HFFc6 (cell line): ENCODE measurements at places on chromosomes 5 and 9. TPM values are rescaled to one million over a fixed set of nuclear protein-coding genes. Genes with fewer than 3 reads are reported as not detected.

- DNase-seq, result no peak
- no peak overlapping the region for H3K27ac ChIP-seq
- no peaks in the 10 kb centered on the region for H3K36me3 ChIP-seq
- H3K4me3 ChIP-seq, result no peak overlapping the region
Observed at GRCh38 chr9:101242651-101243050, 142.2 kb downstream of the BAAT start.

DNA sequence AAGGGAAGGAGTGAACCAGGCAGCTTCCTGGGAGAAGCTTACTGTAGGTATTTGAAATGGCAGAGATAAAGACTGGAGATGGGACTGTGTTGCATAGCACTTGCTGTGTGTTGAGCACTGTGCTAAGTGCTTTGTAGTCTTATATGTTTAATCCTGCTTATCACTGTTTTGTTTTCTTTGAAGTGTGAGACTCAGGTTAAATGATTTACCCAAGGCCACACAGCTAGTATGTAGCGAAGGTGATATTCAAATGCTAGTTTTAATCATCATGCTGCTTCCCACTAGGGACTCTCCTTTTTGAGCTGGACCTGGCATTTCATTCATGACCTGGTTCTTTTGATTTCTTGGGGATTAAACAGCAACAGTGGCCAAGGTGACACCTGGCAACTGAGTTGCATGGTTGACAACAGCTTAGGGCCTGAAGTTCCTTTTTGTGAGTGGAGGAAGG, 35.3 kb upstream of the SPRY4 start:
- peak overlapping the region; percentile 67 for H3K27ac ChIP-seq
- no peak for DNase-seq
- H3K4me1 ChIP-seq, result peaks cover 68% of the 10 kb centered on the region
- H3K27me3 ChIP-seq, result no peaks in the 10 kb centered on the region; the same call in 1 of the 2 replicates
- H3K4me3 ChIP-seq, result peak overlapping the region; percentile 56

GRCh38 chr5:62385131-62385530, 18.6 kb downstream of the DIMT1 start:
- peaks cover 10% of the 10 kb centered on the region for H3K4me1 ChIP-seq
- DNase-seq, result no peak
- H3K27me3 ChIP-seq, result no peaks in the 10 kb centered on the region
- peaks cover 20% of the 10 kb centered on the region for H3K36me3 ChIP-seq
- H3K27ac ChIP-seq, result peak overlapping the region; percentile 31; the same call in 1 of the 2 replicates

TAF11L5 gene
- total RNA-seq, result not detected in 3 replicates

DNA sequence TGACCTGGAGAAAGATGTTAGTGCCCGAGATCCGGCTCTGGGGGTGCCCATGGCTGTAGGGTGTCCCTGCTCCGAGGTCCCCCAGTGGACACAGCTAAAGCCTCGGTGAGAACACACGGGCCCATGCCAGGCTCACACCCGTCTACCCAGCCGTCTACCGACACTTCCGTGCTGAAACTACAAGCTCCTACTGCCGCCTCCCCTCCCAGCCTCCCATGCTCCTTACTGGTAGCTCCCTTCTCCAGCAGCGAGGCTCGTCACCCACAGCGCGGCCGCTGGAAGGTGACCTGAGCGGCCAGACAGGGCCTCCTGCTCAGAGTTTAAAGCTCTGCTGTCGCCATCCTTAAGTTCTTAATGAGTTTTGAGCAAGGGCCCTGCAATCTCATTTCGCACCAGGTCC, 33.2 kb upstream of the CLPTM1L start:
- no peak overlapping the region for H3K27ac ChIP-seq
- no peaks in the 10 kb centered on the region for H3K4me1 ChIP-seq
- H3K36me3 ChIP-seq, result no peaks in the 10 kb centered on the region
- no peak overlapping the region for H3K4me3 ChIP-seq

CCDC183 gene
- 0.27 to 0.28 TPM in 2 of 3 replicates, not detected in the other for total RNA-seq

XPA gene
- 6.5 to 9.5 TPM (median 6.6 TPM) in 3 replicates for total RNA-seq

PTGS1 gene
- 33.7 and 95.6 TPM in 2 replicates for total RNA-seq

- H3K4me3 ChIP-seq, result no peak overlapping the region
- H3K4me1 ChIP-seq, result peaks cover 62% of the 10 kb centered on the region
- peak; percentile 36 for DNase-seq
- peak overlapping the region; percentile 64 for H3K27ac ChIP-seq
Observed at GRCh38 chr9:92501671-92502393, 19.5 kb upstream of the ASPN start.

TXNDC8 gene
- total RNA-seq, result not detected in 3 replicates

DNA sequence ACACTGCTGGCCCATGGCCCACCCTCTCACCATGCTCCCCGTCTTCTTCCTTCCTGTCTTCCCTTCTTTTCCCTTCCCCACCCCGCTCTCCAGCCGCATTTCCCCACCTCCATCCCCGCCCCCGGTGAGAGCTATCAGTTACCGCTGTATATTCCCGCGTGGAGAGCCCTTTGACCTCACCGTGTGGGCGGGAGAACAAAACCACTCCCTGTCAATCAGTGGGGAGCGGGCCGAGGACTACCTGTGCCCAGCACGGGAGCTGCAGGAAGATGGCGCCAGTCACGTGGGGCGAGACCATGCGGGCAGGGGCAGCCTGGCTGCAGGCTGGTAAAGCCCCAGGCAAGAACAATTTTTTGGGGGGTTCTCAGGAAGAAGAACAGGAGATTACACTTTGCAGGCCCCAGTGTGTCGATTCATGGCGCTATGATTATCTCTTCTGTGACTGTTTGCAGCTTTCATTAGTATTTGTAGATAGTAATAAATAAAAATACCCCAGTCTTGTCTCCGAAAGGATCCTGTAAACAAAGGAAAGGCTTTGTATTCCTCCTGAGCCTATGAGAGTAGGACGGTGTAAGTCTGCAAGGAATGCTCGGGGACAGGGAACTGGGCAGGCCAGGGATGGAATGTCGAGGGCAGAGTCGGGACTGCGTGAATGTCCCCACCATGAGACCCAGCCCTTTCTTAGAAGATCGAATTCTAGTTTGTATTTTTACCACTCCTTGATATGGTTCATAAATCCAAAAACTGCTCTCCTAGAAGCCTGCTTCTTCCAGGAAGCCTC, 14.8 kb upstream of the DMRT1 start:
- no peak for DNase-seq
- no peak overlapping the region for H3K4me3 ChIP-seq
- H3K36me3 ChIP-seq, result no peaks in the 10 kb centered on the region
- no peak overlapping the region for H3K27ac ChIP-seq

- H3K4me3 ChIP-seq, result no peak overlapping the region
- no peak for DNase-seq
- H3K27ac ChIP-seq, result no peak overlapping the region
- peaks cover 1% of the 10 kb centered on the region; the same call in 1 of the 2 replicates for H3K27me3 ChIP-seq
Observed at GRCh38 chr5:158947846-158948245, 151.9 kb downstream of the EBF1 start.

SPATA31D4 gene
- total RNA-seq, result not detected in 3 replicates

DNA sequence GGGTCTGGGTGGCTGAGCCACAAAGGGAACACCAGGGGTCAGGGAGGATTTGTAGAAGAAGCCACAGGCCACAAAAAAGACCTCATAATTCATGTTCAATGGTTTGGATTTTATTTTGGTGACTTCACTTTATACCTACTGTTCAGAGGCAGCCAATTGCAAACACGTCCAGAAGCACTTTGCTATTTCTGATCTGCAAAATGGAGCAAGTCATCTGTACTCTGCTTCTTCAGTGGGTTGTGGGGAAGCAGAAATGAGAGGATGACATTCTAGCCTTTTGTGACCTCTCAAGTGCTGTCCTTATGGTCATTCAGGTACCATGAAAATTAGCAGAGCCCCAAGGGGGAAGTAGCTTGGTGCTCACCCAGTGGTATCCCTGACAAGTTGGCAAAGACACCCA, 2.5 kb upstream of the KCNIP1 start:
- no peak overlapping the region for H3K4me3 ChIP-seq
- H3K4me1 ChIP-seq, result no peaks in the 10 kb centered on the region
- H3K27me3 ChIP-seq, result peaks cover 28% of the 10 kb centered on the region
- no peak overlapping the region for H3K27ac ChIP-seq
- no peaks in the 10 kb centered on the region for H3K36me3 ChIP-seq

GRCh38 chr5:28156981-28157380, 1118.6 kb upstream of the CDH9 start:
- no peaks in the 10 kb centered on the region for H3K4me1 ChIP-seq
- H3K27ac ChIP-seq, result no peak overlapping the region
- DNase-seq, result no peak
- no peaks in the 10 kb centered on the region for H3K27me3 ChIP-seq
- H3K4me3 ChIP-seq, result no peak overlapping the region

PCDHA10 gene
- total RNA-seq, result not detected in 3 replicates

GRCh38 chr5:140800816-140801493, at the start of gene PCDHA3:
Gene PCDHA3, plus strand, starts transcription at chr5:140801057.
- H3K36me3 ChIP-seq, result 0 out of 2 replicates have a peak, but pooled peaks cover 6% of the 10 kb centered on the region
- H3K4me1 ChIP-seq, result no peaks in the 10 kb centered on the region

DNA sequence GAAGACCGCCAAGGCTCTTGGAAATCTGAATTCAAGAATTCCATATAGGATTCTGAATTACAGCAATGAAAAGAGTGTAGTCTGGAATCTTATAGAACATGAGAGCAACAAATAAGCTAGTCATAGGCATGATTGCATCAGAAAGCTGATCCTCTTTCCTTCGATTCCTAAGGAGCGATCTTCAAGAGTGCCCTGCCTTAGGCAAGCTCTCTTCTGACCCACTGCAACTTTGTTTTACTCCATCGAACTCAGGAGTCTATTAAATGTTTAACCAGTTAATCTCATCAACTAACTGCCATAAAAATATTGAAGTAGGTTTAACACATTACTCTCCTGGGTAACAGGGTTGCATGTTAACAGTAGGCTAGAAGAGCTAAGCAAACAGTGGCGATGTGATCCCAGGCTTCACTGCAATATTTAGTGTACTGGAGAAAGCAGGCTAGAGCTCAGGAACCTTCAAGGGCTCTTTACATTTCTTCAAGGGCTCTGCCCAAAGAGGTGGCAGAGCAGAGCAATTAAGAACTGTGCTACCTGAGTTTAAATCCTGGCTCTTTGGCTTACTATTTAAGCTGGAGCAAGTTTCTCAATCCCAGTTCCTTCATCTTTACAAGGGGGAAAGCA, 146.3 kb downstream of the RORB start:
- DNase-seq, result no peak
- H3K27me3 ChIP-seq, result no peaks in the 10 kb centered on the region
- H3K27ac ChIP-seq, result no peak overlapping the region
- H3K36me3 ChIP-seq, result no peaks in the 10 kb centered on the region

- no peaks in the 10 kb centered on the region for H3K4me1 ChIP-seq
- H3K4me3 ChIP-seq, result no peak overlapping the region
- no peak overlapping the region for H3K27ac ChIP-seq
- no peaks in the 10 kb centered on the region; the same call in 1 of the 2 replicates for H3K27me3 ChIP-seq
- no peak for DNase-seq
- H3K36me3 ChIP-seq, result no peaks in the 10 kb centered on the region
Observed at GRCh38 chr9:1267141-1267570, 217.0 kb downstream of the DMRT2 start.

DNA sequence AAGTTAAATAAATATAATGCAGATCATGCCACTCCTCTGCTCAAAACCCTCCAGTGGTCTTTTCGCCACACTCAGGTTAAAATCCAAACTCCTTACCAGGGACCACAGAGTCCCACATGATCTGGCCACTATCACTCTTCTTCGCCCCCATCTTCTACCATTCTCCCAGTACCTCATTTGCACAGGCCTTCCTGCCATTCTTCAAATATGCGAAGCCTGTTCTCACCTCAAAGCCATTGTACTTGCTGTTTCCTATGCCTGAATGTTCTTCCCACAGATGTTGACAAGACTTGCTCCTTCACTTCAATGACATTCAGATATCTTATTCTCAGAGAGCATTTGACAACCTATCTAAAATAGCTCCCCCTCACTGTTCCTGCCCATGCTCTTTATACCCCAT, 10.9 kb downstream of the TEX10 start:
- no peak for DNase-seq
- peaks cover 32% of the 10 kb centered on the region for H3K36me3 ChIP-seq
- H3K27ac ChIP-seq, result no peak overlapping the region
- H3K27me3 ChIP-seq, result no peaks in the 10 kb centered on the region; the same call in 1 of the 2 replicates

ADAMTS19 gene
- not detected in 3 replicates for total RNA-seq

TMOD1 gene
- total RNA-seq, result 0.07 to 0.60 TPM (median 0.18 TPM) in 3 replicates

GCNT4 gene
- 3.9 to 9.9 TPM (median 4.9 TPM) in 3 replicates for total RNA-seq
